ENCODE measurements at places on chromosomes 13 and 19. TPM values are rescaled to one million over a fixed set of nuclear protein-coding genes. Genes with fewer than 3 reads are reported as not detected.

GRCh38 chr13:98524793-98525192 lies 52.1 kb downstream of the STK24 start:
- no peak overlapping the region for H3K27ac ChIP-seq
- H3K36me3 ChIP-seq = no peaks in the 10 kb centered on the region
- no peak overlapping the region for H3K4me3 ChIP-seq
- DNase-seq = no peak
- no peaks in the 10 kb centered on the region for H3K27me3 ChIP-seq

DNA sequence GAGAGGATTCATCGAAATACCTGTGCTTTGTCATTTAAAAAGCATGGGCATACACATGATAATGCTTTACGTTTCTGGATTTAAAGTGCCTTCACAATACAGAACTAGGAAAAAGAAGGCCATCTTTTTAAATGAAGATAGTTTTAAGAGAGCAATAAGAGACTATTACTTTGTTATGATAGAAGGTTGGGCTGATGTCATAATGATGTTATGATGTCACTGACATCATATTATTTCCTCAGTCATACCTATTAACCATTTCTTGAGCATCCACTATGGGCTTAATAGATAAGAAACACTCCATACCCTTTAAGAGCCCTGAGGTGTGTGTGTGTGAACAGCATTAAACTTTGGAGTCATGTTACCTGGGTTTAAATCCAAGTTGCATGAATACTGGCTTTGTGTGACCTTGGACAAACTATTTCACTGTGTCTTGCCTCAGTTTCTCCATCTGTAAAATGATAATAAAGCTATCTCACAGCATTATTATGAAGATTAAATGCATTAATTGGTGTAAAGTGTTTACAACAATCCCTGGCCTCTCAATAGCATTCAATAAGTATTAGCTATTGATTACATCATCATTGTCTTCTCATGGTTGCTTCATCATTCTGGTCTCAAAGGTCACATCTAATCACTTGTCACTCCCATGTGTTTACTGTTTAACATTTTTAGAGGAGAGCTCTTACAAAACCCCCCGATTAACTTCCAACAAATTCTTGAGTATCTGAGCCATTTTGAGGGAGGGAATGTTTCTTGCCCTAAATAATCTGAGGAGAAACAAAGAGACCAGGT lies 11.1 kb downstream of the ZNF181 start:
- no peak overlapping the region for H3K27ac ChIP-seq
- H3K4me1 ChIP-seq = no peaks in the 10 kb centered on the region
- H3K36me3 ChIP-seq = no peaks in the 10 kb centered on the region
- H3K4me3 ChIP-seq = no peak overlapping the region
- DNase-seq = no peak
- H3K27me3 ChIP-seq = no peaks in the 10 kb centered on the region

- DNase-seq = peak; percentile 38
- no peaks in the 10 kb centered on the region for H3K4me1 ChIP-seq
- no peak overlapping the region for H3K4me3 ChIP-seq
- H3K27me3 ChIP-seq = no peaks in the 10 kb centered on the region
- H3K36me3 ChIP-seq = no peaks in the 10 kb centered on the region
- H3K27ac ChIP-seq = no peak overlapping the region
These were observed 68.7 kb downstream of the RASL11A start for GRCh38 chr13:27339299-27339698.

- no peak overlapping the region for H3K27ac ChIP-seq
- no peak for DNase-seq
- no peak overlapping the region for H3K4me3 ChIP-seq
- peaks cover 17% of the 10 kb centered on the region for H3K4me1 ChIP-seq
- H3K27me3 ChIP-seq = peaks cover 37% of the 10 kb centered on the region
These were observed 5.1 kb downstream of the CBARP start for GRCh38 chr19:1232652-1233072.

- H3K27me3 ChIP-seq = no peaks in the 10 kb centered on the region
- H3K36me3 ChIP-seq = no peaks in the 10 kb centered on the region
- no peaks in the 10 kb centered on the region for H3K4me1 ChIP-seq
- H3K27ac ChIP-seq = no peak overlapping the region
- no peak for DNase-seq
- no peak overlapping the region for H3K4me3 ChIP-seq
These were observed 59.5 kb downstream of the FGF9 start for GRCh38 chr13:21730186-21730880.

GRCh38 chr19:49637821-49638738 lies 1.9 kb downstream of the RRAS start:
- H3K4me1 ChIP-seq = peaks cover 3% of the 10 kb centered on the region
- no peaks in the 10 kb centered on the region for H3K27me3 ChIP-seq
- peak; percentile 94 for DNase-seq
- H3K27ac ChIP-seq = peak overlapping the region; percentile 87

GRCh38 chr13:41919741-41920487 lies 41.0 kb downstream of the VWA8 start:
- no peaks in the 10 kb centered on the region for H3K27me3 ChIP-seq
- no peaks in the 10 kb centered on the region for H3K36me3 ChIP-seq
- peaks cover 3% of the 10 kb centered on the region for H3K4me1 ChIP-seq
- no peak overlapping the region for H3K4me3 ChIP-seq
- no peak overlapping the region for H3K27ac ChIP-seq

The DACH1 gene
- total RNA-seq = 5.2 TPM

The ATP1A3 gene
- total RNA-seq = 1.9 TPM

The TEX30 gene
- total RNA-seq = 8.3 TPM

The NANOS3 gene
- not detected for total RNA-seq

The FPR1 gene
- total RNA-seq = 2.5 TPM
